WTC11 (cell line): ENCODE measurements at places on chromosomes 12 and 14. TPM values are rescaled to one million over a fixed set of nuclear protein-coding genes. Genes with fewer than 3 reads are reported as not detected.

Gene GPD1
- 0.39 to 0.77 TPM (median 0.62 TPM) in 3 replicates for total RNA-seq

Gene TMEM229B
- total RNA-seq: 0.69 to 0.90 TPM (median 0.87 TPM) in 3 replicates

Gene IFNG-AS1
- total RNA-seq: not detected in 3 replicates

Gene PCNX1
- total RNA-seq: 43.4 to 49.8 TPM (median 46.4 TPM) in 3 replicates

Gene MFAP5
- total RNA-seq: 0.69 to 0.96 TPM in 2 of 3 replicates, not detected in the other

Gene CNTN1
- total RNA-seq: 15.6 to 17.0 TPM (median 16.9 TPM) in 3 replicates

Gene GPR68
- 0.21 to 0.28 TPM (median 0.27 TPM) in 3 replicates for total RNA-seq

- peaks cover 11% of the 10 kb centered on the region for H3K36me3 ChIP-seq
- peaks cover 7% of the 10 kb centered on the region for H3K27me3 ChIP-seq
- no peak within 1 kb of the TSS for H3K27ac ChIP-seq
- H3K4me1 ChIP-seq: peaks cover 23% of the 10 kb centered on the region
- H3K4me3 ChIP-seq: no peak within 1 kb of the TSS
- no peak for DNase-seq
Observed at GRCh38 chr14:67487937-67488893, at the start of gene TMEM229B. Gene TMEM229B (minus strand): TSS chr14:67488721. CDS start chr14:67473923, 14,798 bp downstream.

DNA sequence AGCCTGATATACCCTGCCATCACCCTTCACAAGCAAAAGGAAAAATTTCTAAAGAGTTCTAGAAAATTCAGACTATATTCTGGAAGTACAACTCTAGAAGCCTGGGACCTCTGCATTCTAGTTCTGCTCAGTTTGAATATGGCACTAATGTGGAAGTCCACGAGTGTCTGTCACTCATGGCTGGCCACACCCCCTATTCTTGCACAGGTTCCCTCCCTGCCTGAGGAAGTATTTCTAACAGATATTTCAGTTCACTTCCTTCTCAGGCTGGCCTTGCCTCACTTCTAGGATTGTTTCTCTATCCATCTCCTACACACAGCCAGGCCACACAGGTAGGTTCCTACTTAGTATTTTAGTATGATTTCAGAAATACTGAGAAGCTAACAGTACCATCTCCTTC is 67.4 kb downstream of the PHLDA1 start:
- DNase-seq: no peak
- no peak overlapping the region for H3K4me3 ChIP-seq
- H3K27ac ChIP-seq: no peak overlapping the region; the same call in 1 of the 2 replicates
- H3K36me3 ChIP-seq: no peaks in the 10 kb centered on the region
- no peaks in the 10 kb centered on the region for H3K27me3 ChIP-seq
- H3K4me1 ChIP-seq: peaks cover 49% of the 10 kb centered on the region

DNA sequence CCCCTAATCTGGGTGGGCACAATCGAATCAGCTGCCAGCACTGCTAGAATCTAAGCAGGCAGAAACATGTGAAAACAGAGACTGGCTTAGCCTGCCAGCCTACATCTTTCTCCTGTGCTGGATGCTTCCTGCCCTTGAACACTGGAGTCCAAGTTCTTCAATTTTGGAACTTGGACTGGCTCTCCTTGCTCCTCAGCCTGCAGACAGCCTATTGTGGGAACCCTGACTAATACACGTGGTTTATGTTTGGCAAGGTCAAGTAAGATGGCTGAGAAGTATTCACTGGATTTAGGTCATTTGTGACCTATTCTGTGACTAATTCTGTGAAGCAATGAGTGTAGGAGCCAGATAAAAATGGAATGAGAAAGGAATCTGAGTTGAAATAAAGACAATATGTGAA is 11.0 kb downstream of the GPR135 start:
- no peak overlapping the region for H3K4me3 ChIP-seq
- H3K36me3 ChIP-seq: peaks cover 19% of the 10 kb centered on the region
- H3K4me1 ChIP-seq: no peaks in the 10 kb centered on the region
- no peak overlapping the region for H3K27ac ChIP-seq
- no peak for DNase-seq
- H3K27me3 ChIP-seq: no peaks in the 10 kb centered on the region

DNA sequence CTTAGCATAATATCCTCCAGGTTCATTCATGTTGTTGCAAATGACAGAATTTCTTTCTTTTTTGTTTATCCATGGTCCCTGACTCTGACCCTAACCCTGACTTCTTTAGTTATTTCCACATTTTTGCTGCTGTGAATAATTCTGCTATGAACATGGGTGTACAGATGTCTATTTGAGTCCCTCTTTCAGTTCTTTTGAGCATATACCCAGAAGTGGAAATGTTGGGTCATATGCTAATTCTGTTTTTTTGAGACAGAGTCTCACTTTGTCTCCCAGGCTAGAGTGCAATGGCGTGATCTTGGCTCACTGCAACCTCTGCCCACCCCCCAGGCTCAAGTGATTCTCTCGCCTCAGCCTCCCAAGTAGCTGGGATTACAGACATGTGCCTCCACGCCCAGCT is 33.1 kb downstream of the KNTC1 start:
- no peak for DNase-seq
- H3K4me1 ChIP-seq: no peaks in the 10 kb centered on the region
- H3K27me3 ChIP-seq: no peaks in the 10 kb centered on the region
- H3K27ac ChIP-seq: no peak overlapping the region
- peaks cover 47% of the 10 kb centered on the region for H3K36me3 ChIP-seq
- H3K4me3 ChIP-seq: no peak overlapping the region

DNA sequence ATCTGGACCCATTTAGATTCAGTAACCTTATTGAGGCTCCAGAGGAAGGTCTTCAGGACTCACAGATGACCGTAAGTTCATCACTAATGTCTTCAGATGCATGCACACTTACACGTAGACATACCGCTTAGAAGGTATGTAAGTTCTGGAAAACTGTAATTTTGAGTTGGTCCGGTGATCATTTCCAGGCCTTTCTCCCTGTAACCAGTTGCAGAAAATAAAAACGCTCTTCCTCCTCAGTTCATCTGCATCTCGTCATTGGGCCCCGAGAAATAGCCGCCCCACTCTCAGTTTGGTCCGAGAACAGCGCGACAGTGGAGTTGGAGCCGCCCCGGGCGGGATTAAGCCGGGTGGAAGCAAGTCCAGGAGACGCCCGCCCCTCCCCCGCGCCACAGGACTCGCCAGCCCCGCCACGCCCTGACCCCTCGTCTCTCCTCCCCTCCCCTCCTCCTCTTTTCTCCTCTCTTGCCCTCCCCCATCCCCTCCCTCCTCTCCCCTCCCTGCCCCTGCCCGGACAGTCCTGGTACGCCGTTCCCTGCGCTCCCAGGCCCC is 83.7 kb downstream of the TNFAIP2 start:
- H3K27me3 ChIP-seq: peaks cover 61% of the 10 kb centered on the region
- peaks cover 22% of the 10 kb centered on the region for H3K36me3 ChIP-seq
- H3K27ac ChIP-seq: no peak overlapping the region
- H3K4me3 ChIP-seq: peak overlapping the region; percentile 64
- peak; percentile 58 for DNase-seq
- peaks cover 7% of the 10 kb centered on the region; the same call in 1 of the 2 replicates for H3K4me1 ChIP-seq

GRCh38 chr12:41184864-41185263 is 3.3 kb upstream of the PDZRN4 start:
- H3K4me1 ChIP-seq: peaks cover 15% of the 10 kb centered on the region
- no peak overlapping the region for H3K27ac ChIP-seq
- H3K36me3 ChIP-seq: no peaks in the 10 kb centered on the region
- H3K27me3 ChIP-seq: peaks cover 40% of the 10 kb centered on the region
- DNase-seq: no peak
- H3K4me3 ChIP-seq: no peak overlapping the region

DNA sequence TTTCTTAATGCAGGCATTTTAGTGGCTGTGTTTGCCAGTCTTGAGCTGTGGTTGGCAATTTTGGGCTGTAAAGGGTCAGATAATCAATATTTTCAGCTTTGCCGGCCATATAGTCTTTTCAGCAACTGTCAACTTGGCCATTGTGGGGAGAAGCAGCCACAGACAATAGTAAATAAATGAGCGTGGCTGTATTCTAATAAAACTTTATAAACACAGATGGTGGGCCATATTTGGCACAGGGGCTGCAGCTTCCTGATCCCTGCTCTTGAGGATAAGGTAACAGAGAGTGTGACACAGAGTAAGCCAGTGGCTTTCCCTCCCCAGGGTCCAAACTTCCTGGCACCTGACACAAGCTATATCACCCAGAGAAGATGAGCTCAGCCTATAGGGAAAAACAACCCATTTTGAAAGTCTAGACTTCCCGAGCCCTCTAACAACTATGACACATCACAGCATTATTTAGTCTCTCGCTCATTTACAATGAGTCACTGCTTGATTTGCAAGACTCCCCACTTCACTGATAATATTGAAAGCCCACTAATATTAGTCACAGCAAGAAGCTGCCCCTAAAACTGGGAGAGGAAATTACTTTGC is 163.1 kb upstream of the TMPO start:
- H3K4me3 ChIP-seq: no peak overlapping the region
- no peak overlapping the region for H3K27ac ChIP-seq

- no peak overlapping the region for H3K27ac ChIP-seq
- no peaks in the 10 kb centered on the region for H3K27me3 ChIP-seq
- no peaks in the 10 kb centered on the region for H3K36me3 ChIP-seq
- no peak overlapping the region for H3K4me3 ChIP-seq
- 0 out of 2 replicates have a peak, but pooled peaks cover 6% of the 10 kb centered on the region for H3K4me1 ChIP-seq
- DNase-seq: no peak
Observed at GRCh38 chr12:64236549-64236948, 14.5 kb upstream of the KICS2 start.

DNA sequence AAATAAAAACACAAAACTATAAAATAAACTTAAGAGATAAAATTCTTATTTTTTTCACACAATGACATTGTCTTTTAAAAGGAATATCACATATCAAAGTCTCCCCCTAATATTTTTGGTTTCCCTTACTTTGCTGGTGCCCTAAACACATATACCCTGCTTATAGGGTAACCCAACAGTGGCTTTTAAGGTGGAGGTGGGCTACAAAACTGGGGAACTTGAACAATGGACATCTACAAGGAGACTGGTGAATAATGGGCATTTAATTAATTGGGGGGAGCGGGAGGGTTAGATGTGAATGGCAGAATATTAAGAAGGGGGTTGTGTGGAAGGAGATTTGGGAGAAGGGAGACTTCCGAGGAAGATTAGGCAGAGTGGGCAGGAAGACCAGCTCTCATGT is 9.6 kb downstream of the B4GALNT1 start:
- peaks cover 100% of the 10 kb centered on the region for H3K27me3 ChIP-seq
- H3K4me1 ChIP-seq: peaks cover 35% of the 10 kb centered on the region
- H3K27ac ChIP-seq: no peak overlapping the region
- no peak overlapping the region for H3K4me3 ChIP-seq
- DNase-seq: no peak

DNA sequence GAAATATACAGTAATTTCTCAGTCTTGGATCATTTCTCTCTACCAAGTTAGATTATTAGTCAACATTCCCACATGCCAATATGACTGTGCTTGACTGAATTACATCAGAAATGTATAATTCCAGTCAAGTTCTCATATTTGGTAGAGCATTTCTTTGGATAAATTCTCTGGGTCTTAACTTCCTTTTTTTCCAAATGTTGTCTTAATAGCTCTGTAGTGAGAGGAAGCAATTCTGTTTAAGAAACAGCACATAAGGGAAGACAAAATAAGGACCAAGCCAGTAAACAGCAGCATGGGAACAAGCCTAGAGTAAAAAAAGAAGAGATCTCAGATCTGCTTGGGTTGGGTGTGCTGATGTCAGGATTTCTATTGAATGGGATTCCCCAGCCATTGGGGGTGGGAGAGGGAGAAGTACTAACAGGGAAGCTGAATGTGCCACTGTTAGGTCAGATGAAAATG is 14.2 kb upstream of the DYRK2 start:
- no peaks in the 10 kb centered on the region for H3K36me3 ChIP-seq
- peaks cover 21% of the 10 kb centered on the region for H3K27me3 ChIP-seq
- H3K27ac ChIP-seq: no peak overlapping the region
- H3K4me1 ChIP-seq: peaks cover 51% of the 10 kb centered on the region

DNA sequence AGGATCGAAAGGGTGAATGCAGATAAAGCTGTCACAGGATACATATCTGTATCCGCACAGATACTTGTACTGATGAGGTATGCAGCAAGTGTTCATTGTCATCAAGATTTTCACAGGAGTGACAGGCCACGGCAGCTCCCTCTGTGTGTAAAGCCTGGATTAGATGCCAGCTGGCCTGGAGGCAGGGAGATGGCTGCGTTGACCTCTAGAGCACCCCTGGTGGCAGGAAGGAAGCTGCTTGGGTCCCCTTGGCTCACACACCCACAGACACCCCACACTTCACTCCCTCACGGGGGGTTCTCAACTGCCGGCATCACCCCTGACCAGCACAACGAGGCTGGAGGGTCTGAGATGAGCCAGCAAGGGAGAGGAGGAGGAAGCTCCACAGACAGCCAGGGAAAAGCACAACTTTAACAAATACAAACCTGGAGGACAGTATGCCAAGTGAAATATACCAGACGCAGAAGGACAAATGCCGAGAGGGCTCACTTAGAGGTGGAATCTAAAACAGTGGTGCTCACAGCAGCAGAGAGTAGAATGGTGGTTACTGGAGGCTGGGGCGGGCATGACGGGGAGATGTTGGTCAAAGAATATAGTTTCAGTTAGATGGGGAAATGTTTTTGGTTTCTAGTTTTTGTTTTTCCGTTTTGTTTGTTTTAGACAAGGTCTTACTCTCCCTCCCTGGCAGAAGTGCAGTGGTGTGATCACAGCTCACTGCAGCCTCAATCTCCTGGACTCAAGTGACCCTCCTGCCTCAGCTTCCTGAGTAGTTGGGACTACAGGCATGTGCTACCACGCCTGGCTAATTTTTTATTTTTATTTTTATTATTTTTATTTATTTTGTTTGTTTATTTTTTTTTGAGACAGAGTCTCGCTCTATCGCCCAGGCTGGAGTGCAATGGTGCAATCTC is 45.7 kb downstream of the TEAD4 start:
- H3K4me1 ChIP-seq: peaks cover 20% of the 10 kb centered on the region
- peaks cover 32% of the 10 kb centered on the region for H3K36me3 ChIP-seq
- H3K4me3 ChIP-seq: no peak overlapping the region
- peak overlapping the region; percentile 82 for H3K27ac ChIP-seq
- no peak for DNase-seq

- no peak for DNase-seq
- no peak overlapping the region for H3K4me3 ChIP-seq
- H3K27ac ChIP-seq: no peak overlapping the region
- peaks cover 10% of the 10 kb centered on the region for H3K4me1 ChIP-seq
Observed at GRCh38 chr12:16266085-16266484, 11.4 kb downstream of the SLC15A5 start.

DNA sequence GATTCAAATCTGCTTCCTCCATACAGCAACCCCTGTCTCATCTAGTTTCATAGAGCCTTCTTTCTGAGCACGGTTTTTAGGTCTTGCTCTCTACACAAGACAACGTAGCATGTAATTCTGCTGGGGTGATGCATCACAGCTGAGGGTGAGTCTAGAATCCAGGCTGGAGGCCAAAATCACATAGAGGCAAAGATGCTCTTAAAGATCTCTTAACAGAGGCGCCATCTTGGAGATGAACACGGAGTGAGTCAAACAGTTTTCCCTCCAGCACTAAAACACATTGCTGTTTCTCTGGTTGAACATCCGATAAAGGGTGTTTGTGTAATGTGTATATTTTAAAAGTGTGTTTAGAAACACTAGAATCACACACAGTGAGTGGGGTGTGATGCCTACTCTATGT is 78.9 kb downstream of the NOS1 start:
- peaks cover 23% of the 10 kb centered on the region for H3K4me1 ChIP-seq
- H3K4me3 ChIP-seq: no peak overlapping the region

DNA sequence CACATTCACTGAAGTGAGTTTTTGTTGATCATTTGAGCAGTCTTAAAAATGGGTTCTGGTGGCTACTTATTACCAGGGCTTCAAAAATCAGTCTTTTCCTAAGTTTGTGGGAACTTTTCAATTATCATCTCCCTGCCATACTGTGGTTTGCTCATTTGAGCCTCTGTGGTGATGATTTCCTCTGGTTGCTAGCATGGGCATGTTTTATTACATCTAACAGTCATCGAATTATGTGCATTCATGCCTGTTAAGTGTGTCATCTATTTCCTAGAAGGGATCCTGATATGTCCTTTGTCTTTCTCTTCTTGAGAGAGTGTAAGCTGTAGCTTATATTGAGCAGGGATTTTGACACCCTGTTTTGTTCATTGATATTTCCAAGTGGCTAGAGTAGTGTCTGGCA is 116.8 kb downstream of the WIF1 start:
- peaks cover 31% of the 10 kb centered on the region for H3K27me3 ChIP-seq
- no peak for DNase-seq
- no peak overlapping the region for H3K27ac ChIP-seq
- peaks cover 19% of the 10 kb centered on the region for H3K4me1 ChIP-seq
- no peak overlapping the region for H3K4me3 ChIP-seq
